ENCODE measurements at places on chromosomes 4 and X.

GRCh38 chr4:139282065-139282720 is 2.2 kb upstream of the MGARP start:
- no peak for DNase-seq

GRCh38 chr4:20026456-20026855 is 225.2 kb upstream of the SLIT2 start:
- DNase-seq, result no peak

GRCh38 chrX:10922159-10922558 is 189.0 kb upstream of the HCCS start:
- DNase-seq, result no peak

DNA sequence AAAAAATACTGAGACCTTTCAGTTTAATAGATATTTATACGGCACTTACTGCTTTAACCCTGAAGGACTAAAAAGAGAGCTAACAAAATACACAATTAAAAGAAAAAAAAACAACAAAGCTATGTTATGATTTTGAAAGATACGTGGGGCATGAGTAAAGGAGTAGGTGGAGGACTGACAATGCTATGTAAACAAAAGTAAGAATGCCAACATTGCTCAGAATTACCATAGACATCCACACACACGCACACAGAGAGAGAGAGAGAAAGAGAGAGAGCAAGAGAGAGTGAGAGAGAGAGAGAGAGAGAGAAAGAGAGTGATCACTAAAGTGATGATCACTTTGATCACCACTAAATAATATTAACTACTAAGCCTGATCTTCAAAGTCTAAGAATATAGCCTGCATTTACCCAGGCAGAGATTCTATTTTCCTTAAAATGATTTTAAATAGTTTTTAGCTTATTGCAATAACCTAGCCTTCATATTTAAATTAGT is 313.9 kb upstream of the SPANXN4 start:
- DNase-seq, result no peak

DNA sequence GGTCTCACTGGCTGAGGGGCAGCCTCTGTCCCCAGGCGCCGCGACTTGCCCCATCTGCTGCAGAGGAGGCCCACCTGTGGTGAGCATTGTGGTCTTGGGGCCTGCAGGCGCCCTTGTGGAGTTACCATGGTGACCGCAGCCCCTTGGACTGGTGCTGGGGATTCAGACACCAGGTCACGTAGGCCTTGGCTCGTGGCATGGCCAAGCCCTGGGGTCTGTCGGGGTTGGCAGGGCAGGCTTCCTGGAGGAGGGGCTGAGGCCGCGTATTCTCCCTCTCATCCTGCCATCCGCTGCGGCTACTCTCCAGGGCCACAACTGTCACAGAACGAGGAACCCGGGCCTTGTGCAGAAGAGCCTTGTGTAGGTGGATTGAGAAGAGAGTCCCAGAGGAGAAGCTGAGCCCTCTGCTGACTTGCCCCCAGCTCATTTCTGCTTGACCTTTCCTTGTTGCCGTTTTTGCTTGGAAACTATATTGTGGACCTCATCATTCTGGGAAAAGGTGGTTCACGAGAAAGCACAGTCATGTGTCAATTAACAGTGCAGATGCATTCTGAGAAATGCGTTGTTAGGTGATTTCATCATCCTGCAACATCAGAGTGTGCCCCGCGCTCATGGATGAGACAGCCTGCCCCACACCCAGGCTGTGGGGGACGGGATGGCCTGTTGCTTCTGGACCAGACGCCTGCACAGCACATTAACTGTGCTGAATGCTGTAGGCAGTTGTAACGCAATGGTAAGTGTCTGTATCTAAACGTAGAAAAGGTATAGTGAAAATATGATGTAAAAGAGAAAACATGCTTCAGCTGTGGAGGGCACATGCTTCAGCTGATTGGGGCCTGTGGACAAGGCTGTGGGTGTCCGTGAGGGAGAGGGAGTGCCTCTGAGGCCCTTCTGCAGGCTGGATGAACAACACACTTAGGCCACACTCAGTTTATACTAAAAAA is 38.5 kb downstream of the TRMT44 start:
- DNase-seq, result no peak

All from hematopoietic multipotent progenitor cell treated with erythropoietin and hydrocortisone succinate and interleukin-3 and kit ligand, for 17 days (in vitro differentiated cells).